Activated T-helper 1 cell treated with Interleukin-2 at 50 U/mL for 16 hours (primary cell): ENCODE measurements at places on chromosomes 3 and 15.

DNA sequence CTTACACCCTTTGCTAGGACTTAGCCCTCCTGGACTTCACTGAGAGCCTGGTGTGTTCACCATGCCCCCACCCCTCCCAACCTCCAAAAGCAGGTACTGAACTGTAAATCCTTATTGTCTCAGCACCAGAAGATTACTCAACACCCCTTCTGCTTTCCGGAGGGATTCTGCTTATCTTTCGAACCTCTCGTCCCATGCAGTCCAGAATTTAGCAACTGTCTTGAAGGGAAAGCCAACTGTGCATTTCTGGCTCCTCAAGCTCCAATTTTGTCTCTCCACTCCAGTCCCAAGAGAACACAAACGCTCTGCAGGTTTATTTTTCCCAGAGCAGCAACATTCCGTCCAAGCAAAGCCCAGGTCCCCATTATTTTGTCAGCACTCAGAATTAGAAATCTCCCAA is 49.6 kb downstream of the RFTN1 start:
- DNase-seq = no peak

DNA sequence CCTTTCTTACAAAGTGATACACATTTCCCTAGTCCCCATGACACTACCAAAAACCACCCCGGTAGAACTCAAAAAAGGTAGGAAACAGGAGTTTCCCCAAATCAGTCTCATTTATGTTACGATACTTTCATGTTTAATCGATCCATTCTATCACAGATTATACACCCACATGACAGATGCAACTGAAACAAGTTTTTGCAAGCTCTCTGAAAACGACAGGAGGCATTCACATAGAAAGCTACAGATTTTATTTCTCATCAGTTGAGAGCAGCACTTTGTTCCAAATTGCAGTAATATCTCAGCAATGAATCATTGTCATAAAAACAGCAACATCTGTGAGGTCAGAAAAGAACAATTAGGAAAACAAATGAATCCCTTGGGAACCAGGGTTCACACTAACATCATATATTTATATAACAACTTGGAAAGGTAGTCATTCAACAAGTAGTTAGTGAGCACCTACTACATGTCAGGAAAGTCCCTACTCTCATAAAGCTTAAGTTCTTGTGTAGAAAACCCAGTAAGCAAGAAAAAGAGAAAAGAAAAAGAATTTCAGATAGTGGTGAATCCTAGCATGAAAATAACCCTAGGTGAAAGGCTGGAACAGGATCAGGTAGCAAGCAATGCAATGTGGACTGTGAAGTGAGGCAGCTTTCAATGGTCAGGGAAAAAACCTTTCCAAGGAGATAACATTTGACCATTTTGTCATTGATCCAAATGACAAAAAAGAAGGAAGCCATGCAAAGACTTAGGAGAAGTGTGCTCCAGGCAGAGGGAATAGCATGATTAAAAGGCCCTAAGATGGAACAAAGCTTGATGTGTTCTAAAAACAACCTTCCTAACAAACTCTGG is 8.3 kb downstream of the PLD1 start:
- DNase-seq = no peak

- DNase-seq = no peak
These were observed 77.3 kb downstream of the APBA2 start for GRCh38 chr15:28962851-28963710.

- DNase-seq = no peak
These were observed 986.4 kb downstream of the ROBO1 start for GRCh38 chr3:78781351-78781750.

GRCh38 chr3:68121287-68121686 is 466.9 kb upstream of the SUCLG2 start:
- DNase-seq = no peak

GRCh38 chr3:151891721-151892120 is 18.3 kb downstream of the SUCNR1 start:
- no peak for DNase-seq

GRCh38 chr15:48175126-48175525 is 3.0 kb downstream of the MYEF2 start:
- no peak for DNase-seq
